Upper lobe of left lung (tissue), 6 donors: ENCODE measurements at places on chromosomes 11 and 22. TPM values are rescaled to one million over a fixed set of nuclear protein-coding genes. Genes with fewer than 3 reads are reported as not detected.

LRRC56 gene
- 5.4 TPM for total RNA-seq

GRCh38 chr22:25407859-25408229 is 156.6 kb upstream of the GRK3 start:
- no peaks in the 10 kb centered on the region for H3K27me3 ChIP-seq

- peaks cover 6% of the 10 kb centered on the region for H3K4me1 ChIP-seq
- no peaks in the 10 kb centered on the region for H3K27me3 ChIP-seq
- H3K4me3 ChIP-seq, result no peak overlapping the region
Observed at GRCh38 chr11:71339396-71339881, 87.1 kb upstream of the SHANK2 start.

DNA sequence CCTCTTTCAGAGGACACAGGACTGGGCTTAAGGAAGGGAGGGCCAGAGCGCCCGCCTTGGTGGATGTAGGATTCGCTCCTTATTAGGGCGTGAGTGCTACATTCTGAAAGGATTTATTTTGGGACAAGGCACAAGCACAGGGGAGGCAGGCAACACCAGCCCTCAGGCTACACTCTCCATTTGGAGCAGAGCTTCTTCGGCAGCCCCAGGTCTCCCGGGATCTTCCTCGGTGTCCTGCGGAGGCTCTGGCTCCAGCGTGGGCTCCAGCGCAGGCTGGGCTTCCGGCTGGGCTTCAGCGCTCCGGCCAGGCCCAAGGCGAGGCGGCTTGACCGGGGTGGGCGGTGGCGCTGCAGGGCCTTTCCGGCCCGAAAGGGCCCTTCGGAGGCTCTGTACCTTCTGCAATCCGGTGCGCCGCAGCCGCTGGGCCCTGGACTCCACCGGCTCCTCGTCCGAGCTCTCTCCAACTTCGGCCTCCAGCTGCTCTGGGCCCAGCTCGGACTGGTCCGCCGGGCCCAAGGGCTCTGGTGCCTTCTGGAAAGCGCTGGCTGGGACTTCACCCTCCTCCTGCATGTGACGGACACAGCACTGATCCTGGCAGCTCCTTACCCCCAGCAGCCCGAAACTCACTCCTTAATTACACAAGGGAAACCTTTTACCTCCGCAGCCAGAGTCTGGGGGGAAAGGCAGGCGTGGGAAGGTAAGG is 1.1 kb downstream of the CAVIN3 start:
- peak overlapping the region; percentile 97 for H3K27ac ChIP-seq
- H3K27me3 ChIP-seq, result no peaks in the 10 kb centered on the region
- peak; percentile 47 for DNase-seq
- H3K36me3 ChIP-seq, result no peaks in the 10 kb centered on the region

- H3K4me1 ChIP-seq, result no peaks in the 10 kb centered on the region
- no peak overlapping the region for H3K27ac ChIP-seq
- H3K27me3 ChIP-seq, result no peaks in the 10 kb centered on the region
- H3K4me3 ChIP-seq, result no peak overlapping the region
Observed at GRCh38 chr11:100273066-100273815, 413.8 kb upstream of the ARHGAP42 start.

- no peak overlapping the region for H3K4me3 ChIP-seq
- no peaks in the 10 kb centered on the region for H3K4me1 ChIP-seq
- no peaks in the 10 kb centered on the region for H3K36me3 ChIP-seq
- DNase-seq, result no peak
- H3K27ac ChIP-seq, result no peak overlapping the region
- H3K27me3 ChIP-seq, result no peaks in the 10 kb centered on the region
Observed at GRCh38 chr11:67534070-67534679, 10.9 kb upstream of the CABP2 start.

HOATZ gene
- total RNA-seq, result 9.5 TPM
